ENCODE measurements at places on chromosomes 2 and 18.
A peak's percentile ranks its signal among the peaks of the same experiment; 100 is the strongest.

- no peak for DNase-seq
These were observed 178.8 kb downstream of the RPRM start for GRCh38 chr2:153299809-153300208.

DNA sequence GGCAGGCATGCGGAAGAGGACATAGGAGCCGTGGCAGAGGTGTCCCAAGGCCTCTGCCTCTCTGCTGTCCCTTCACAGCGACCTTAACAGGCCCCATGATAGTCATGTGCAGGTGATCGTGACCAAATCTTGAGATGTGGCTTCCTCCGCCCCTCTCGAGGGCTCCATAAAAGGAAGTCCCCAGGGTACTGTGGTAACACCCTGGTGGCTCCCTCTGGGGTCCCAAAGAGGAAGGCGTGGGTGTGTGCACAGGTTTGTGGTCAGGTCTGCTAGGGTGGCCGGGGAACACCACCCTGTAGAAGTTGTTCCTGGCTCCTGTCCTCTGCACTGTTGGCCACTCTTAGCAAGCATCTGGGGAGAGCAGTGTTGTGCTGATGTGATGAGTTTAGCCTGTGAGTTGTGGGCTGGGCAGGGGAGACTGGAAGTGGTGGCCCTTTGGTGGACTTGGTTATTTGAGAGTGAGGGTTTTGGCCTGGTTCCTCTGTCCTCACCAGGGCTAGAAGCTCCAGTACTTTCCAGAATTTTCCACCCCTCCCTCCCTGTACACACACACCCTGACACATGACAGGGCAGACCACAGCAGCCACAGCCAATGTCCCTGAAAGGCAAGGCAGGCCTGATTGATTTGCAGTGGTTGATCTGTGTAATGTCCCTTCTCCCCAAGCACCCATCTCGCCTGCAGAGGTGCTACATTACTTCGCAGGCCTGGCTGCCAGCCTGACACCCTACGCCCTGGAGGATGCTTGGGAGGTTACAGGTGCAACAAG, 68.9 kb upstream of the BOD1L2 start:
- no peak for DNase-seq

- no peak for DNase-seq
These were observed 97.4 kb upstream of the STK17B start for GRCh38 chr2:196268538-196269338.

DNA sequence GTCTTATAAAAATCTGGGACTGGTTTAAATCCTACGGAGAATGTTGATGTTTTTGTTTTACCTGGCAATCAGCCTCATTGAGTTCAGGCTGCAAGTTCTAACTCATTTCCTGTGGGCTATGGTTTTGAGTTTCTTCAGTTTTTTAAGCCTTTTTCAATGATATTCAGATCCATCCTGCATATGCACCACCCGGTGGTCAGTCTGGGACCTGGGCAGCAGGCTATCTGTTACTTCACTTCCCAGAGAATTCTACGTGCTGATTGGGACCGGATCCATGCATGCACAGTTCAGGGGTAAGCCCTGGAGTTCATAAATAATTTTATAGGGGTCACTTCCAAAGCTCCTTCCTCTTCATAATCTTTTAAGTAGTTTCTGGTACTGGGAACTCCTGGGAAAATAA, 339.2 kb upstream of the HNRNPA3 start:
- DNase-seq = no peak

GRCh38 chr2:65794994-65795393, 362.6 kb upstream of the SPRED2 start:
- DNase-seq = no peak

DNA sequence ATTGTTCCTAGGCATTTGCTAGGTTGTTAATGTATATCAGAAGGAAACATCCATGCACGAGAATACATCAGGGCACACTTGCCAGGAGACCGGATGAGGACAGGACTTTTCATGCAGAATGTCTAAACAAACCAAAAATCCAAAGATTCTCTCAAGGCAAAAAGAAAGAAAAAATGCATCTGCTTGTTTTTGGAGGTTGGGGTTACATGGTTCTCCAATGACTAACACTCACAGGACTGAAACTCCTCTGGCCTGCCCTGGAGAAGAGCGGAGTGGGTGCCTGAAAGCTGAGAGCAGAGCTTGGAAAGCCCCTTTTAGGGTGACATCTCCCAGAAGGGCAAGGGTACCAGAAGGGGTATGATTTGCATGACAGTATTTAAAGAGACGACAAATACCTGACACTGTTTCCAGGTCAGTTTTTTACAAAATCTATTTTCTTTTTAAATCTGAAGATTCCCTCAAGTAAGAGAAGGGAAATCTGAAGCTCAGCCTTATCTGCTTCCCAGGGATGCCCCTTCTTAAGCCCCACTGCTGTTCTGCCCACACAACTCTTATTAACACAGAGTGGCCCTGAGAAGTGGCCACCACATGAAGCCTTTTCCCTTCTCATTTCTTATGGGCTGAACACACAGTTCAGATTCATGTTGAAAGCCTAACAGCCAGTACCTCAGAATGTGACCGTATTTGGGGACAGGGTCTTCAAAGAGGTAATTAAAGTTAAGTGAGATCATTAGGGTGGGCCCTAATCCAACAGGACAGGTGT, 216.4 kb downstream of the STK39 start:
- peak; percentile 12 for DNase-seq

- no peak for DNase-seq
These were observed 8.9 kb downstream of the PAPOLG start for GRCh38 chr2:60764736-60765534.

DNA sequence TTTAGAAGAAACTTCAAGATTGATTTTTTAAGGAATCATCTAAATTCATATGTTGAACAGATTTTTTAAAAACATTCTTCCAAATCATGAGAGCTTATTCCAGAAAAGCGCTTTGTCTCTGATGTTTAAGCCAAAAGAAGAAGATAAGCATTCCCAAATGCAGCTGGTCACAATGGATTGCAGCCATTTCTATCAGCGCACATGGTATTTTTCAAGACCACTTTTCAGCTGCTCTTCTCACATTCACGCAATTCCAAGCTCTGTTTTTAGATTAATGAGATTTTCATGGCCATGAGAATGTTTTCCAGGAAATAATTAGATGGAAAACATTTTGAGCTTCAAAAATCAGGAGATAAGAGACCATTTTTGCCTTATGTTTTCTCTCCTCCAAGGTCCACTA, 8.7 kb downstream of the OSBPL1A start:
- no peak for DNase-seq

- no peak for DNase-seq
These were observed 78.0 kb upstream of the SH3BP4 start for GRCh38 chr2:234873828-234874173.

DNA sequence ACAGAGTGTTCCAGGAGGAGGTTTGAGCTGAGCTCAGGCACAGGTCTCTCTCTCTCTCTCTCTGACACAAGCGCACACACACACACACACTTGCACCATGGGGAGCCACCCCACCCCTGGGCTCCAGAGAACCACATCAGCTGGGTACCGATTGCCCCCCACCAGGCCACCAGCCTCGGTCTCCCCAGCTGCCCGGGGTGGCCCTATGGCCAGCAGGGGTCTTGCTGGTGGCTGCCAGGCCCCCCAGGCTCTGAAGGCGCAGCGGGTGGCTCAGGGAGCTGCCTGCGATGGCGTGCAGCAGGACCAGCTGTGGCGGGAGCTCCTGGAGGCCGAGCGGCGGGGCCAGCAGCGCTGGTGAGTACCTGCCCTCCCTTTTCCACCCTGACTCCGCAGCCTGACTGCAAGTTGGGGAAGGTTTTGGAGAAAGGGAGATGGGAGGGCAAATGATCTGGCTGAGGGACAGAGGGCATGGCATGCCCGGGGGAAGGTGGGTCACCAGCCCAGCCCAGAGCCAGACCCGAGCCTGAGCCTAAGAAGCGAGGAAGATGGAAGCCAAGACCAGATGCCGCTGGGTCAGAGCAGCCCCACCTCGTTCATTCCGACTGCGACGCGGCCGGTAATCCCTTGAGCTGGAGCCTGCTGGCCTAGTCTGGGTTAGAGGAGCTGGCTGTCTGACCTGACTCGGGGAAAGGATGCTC, 21.9 kb upstream of the SLC66A3 start:
- no peak for DNase-seq

GRCh38 chr2:241563981-241564595, 5.5 kb downstream of the BOK start:
- DNase-seq = no peak

- no peak for DNase-seq
These were observed 9.7 kb downstream of the HSBP1L1 start for GRCh38 chr18:79974025-79974654.

DNA sequence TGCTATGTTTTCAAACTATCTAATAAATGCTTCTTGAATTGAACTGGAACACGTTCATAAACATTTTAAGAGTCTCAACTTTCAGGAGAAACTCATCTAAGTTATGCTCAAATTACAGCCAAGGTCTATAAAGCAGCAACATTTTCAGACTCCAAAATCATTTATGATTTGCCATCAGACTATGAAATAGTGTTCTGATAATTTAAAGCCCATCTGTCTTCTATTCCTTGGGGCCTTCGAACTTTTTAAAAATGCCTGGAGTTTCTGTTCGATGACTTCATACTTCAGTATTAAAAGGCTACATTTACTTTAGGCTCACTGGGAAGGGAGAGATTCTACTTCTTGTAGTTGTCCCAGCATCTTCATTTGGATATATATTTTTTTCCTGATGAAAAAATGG, 73.6 kb upstream of the NXPH2 start:
- no peak for DNase-seq

- DNase-seq = no peak
These were observed 212.4 kb downstream of the RPIA start for GRCh38 chr2:88903749-88904353.

DNA sequence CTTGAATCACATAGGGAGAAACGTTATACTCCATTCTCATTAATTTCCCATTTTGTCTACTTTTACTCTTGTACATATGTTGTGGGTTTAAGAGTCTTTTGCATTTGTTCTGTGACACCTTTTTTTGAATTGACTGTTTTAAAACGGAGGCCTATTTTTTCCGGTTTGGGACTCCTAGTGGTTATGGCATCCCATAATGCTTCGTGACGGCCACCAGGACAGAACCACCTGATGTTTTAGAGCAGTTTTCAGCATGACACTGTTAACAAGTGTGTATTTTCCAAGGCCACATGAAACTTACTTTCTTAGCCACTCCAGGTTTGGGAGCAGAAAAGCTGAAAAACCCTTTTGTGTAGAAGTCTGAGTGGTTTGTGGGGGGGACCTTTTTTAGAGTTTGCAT, 8.4 kb downstream of the SOX11 start:
- DNase-seq = no peak

- no peak for DNase-seq
These were observed 16.2 kb upstream of the BBS5 start for GRCh38 chr2:169462896-169463695.

GRCh38 chr18:74950479-74950878, 258.5 kb downstream of the PTGR3 start:
- no peak for DNase-seq

GRCh38 chr2:40455661-40456060, 3.8 kb upstream of the SLC8A1 start:
- no peak for DNase-seq

- DNase-seq = no peak
These were observed 463 bp downstream of the HS1BP3 start for GRCh38 chr2:20650393-20650876.

GRCh38 chr2:30110773-30111172, 36.0 kb upstream of the YPEL5 start:
- no peak for DNase-seq

- DNase-seq = no peak
These were observed 1216.1 kb upstream of the FAM98A start for GRCh38 chr2:34815052-34815741.

- no peak for DNase-seq
These were observed 99.2 kb upstream of the PTPRM start for GRCh38 chr18:7467708-7468466.

DNA sequence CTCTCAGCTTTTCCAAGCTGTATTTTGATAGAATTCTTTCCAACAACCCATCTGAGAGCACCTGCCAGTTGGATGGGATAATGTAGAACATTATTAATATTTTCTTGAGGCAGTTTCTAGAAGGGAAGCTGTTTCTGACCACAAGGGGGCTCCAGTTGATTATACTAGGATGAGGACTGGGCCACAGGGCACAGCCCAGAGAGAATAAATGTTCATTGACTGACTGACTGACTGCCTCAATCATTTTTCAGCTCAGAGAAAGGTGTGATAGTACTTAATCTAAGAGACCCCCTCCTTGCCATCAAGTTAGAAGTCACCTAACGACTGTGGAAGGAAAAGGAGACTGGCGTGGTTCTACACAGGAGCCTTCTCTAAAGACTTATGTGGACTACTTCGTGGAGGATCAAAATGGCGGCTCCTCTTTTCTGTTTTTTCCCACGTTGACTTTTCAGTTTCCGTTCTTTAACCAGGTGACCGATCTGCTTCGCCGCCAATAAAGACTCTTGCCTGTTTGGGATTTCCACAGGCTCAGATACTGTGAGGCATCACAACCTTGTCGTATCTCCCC, 31.9 kb upstream of the CREG2 start:
- peak; percentile 15 for DNase-seq

- no peak for DNase-seq
These were observed 2.4 kb downstream of the BOK start for GRCh38 chr2:241560883-241561474.

GRCh38 chr2:77834360-77835002, 312.3 kb upstream of the LRRTM4 start:
- DNase-seq = no peak

DNA sequence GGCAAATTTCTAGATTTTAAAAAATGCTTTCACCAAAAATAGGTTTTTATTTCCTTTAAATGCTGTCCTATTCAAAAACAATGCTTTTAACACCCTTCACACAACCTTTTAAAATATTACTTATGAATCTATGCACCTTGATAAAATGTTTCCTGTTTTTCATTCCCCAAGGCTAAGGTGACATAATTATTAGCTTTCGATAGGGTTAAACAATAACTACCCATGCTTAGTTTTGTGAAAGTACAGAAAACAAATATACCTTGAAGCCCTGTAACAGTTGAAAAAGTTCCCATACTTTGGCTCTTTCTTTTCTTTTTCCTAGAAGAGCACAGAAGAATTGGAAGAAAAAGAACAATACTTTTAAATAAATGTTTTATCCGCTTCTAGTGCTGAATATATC, 54.9 kb upstream of the ITPRID2 start:
- no peak for DNase-seq

DNA sequence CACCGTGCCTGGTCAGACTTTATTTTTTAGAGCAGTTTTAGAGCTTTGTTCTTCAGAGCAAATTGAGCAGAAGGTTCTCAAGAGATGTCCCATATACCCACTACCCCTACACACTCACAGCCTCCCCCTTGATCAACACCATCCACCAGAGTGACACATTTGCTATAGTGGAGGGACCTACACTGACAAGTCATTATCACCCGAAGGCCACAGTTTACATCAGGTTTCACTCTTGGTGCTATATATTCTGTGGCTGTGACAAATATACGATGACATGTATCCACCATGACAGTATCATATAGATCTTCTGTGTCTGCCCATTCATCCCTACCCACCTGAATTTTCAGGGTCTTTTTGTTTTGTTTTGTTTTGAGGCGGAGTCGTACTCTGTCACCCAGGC, 15.4 kb upstream of the ATP6V1C2 start:
- DNase-seq = no peak

GRCh38 chr2:24050041-24050979, 769 bp downstream of the FKBP1B start:
- DNase-seq = no peak

GRCh38 chr2:176080540-176081375, 3.0 kb downstream of the EVX2 start:
- DNase-seq = no peak

Data from activated T-cell treated with anti-CD3 and anti-CD28 coated beads for 48 hours (primary cell).